ENCODE measurements at places on chromosomes 13 and 19.

- DNase-seq: no peak
Observed at GRCh38 chr13:113989585-113990300, 15.9 kb upstream of the C13orf46 start.

DNA sequence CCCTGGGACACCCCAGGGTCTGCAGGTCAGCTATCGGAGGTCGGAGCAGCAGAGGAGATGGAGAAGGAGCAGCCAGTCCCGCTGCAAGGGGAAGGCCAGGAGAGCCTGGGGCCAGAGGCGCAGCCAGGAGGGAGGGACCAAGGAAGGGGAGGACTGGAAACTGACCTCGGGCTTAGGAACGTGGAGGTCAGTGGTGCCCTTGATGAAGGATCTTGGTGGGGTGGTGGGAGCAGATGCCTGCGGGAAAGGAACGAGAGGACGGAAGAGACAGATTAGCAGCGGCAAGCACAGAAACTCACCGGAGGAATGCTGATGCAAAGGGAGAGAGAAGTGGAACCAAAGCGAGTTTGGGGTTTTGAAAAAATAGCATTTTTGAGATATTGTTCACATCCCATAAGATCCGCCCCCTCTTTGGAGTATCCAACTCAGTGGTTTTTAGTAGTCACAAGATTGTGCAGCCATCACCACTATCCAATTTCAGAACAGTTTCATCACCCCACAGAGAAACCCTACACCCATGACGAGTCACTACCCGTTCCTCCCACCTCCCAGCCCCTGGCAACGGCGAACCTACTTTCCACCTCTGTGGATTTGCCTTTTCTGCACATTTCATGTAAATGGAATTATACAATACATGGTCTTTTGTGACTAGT is 22.1 kb downstream of the PLEKHF1 start:
- DNase-seq: no peak

GRCh38 chr19:55312621-55313512 is 12.3 kb downstream of the TMEM150B start:
- no peak for DNase-seq

DNA sequence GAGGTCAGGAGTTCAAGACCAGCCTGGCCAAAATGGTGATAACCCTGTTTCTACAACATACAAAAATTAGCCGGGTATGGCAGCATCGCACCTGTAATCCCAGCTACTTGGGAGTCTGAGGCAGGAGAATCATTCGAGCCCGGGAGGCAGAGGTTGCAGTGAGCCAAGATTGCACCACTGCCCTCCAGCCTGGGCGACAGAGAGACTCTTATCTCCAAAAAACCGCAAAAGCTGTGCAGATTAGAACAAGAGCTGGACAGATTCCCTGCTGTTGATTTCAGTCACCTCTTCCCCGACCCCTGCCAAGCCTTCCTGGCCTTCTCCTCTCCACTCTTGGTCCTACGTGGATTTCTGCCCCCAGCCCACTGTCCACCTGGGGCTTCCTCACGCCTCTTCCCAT is 8.3 kb downstream of the CAMSAP3 start:
- no peak for DNase-seq

DNA sequence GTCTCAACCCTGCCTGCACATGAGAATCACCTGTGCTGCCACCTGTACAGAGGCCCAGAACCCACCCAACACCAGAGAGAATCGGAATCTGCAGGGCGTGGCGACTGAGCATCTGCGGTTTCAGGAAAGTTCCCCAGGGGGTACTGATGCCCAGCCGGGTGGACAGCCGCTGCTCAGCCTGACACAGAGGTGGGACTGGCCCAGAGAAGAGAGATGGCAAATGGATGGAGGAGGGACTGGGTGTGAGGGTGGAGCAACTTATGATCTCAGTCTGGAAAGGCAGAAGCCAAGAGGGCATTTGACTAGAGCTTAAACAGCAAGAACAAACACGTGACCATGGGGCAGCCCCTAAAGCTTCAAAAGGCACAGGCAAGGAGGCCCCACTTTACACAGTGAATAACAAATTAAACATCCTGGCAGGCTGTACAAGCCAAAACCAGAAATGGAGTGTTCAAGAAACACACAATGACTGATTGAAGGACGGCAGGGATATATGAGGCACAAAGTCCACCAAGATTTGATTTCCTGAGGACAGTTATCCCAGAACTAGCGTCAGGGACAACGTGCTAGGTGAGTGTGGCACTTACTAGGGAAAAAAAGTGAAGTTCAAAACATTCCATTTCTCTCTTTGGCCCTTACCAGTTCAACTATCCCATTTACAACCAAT is 3.1 kb downstream of the RANBP3 start:
- DNase-seq: peak; percentile 47

DNA sequence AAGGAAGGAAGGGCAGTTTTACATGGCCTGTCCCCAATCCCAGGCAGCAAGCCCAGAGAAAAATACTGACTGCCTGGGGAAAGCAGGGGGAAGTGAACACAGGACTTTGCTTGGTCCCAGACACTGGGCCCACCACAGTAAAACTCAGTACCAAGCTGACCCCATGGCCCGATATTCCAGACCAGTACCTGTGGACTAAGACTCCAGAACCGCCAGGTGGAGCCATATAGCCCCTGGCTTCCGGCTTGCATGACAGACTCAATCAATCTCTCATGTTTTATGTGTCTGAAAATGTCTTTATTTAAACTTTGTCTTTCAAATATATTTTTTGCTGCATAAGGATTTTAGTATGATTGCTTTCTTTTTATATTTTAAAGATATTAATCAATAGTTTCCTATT is 767.9 kb upstream of the SLITRK6 start:
- DNase-seq: no peak

DNA sequence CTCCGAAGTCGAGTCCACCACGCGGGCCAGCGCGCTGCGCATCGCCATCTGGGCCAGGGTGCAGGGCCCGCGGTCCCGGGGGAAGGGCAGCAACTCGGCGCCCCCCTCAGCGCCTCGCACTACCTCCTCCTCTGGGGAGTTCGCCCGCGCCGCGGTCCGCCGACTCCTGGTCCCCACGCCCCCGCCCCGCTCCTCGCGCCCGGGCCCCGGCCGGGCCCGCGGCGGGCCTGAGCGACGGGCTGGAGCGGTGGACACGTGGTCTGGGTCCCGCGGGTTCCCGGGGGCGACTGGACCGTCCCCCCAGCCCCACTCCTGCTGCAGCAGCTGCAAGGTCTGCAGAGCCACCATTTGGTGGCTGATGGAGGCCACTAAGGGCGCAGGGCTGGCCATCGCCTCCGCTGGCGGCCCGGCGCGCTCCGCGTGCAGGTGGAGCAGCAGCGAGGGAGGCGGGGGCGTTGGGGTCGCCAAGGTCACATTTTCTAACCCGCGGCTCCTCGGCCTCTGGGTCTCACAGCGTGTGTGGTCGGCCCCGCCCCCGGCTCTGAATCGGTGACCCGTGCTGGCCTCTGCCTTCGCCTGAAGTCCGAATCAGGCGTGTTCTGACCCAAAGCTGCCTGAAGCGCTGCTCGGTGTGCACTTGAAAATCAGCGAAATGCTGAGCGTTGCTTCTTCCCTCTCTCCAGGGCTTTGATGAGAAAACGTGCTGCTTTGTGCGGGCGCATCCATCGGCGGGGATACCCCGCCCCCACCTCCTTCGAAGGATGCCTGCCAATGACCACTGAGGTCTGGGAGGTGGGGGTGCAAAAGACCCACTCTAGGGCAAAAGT is at the start of gene DLEU7:
TSS of gene DLEU7 (minus strand) at position 436 of the 827 bp plus-strand sequence. CDS start at position 390, 46 bp downstream.
- DNase-seq: no peak

GRCh38 chr19:52494518-52494917 is 33.0 kb upstream of the ZNF808 start:
- DNase-seq: no peak

DNA sequence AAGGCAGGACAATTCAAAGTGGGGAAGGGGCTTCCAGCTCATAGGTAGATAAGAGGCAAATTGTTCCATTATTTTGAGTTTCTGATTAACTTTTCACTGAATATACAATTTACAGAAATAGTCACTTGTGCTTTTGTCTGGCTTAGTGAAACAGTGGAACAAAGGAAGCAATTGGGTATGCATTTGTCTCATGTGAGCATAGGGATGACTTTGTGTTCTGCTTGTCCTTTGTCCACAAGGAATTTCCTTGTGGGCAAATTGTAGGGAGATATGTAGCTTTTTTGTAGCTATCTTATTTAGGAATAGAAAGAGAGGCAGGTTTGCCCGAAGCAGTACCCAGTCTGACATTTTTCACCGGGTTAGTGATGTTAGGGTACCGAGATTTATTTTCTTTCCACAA is 1224.8 kb downstream of the SLITRK1 start:
- DNase-seq: no peak

DNA sequence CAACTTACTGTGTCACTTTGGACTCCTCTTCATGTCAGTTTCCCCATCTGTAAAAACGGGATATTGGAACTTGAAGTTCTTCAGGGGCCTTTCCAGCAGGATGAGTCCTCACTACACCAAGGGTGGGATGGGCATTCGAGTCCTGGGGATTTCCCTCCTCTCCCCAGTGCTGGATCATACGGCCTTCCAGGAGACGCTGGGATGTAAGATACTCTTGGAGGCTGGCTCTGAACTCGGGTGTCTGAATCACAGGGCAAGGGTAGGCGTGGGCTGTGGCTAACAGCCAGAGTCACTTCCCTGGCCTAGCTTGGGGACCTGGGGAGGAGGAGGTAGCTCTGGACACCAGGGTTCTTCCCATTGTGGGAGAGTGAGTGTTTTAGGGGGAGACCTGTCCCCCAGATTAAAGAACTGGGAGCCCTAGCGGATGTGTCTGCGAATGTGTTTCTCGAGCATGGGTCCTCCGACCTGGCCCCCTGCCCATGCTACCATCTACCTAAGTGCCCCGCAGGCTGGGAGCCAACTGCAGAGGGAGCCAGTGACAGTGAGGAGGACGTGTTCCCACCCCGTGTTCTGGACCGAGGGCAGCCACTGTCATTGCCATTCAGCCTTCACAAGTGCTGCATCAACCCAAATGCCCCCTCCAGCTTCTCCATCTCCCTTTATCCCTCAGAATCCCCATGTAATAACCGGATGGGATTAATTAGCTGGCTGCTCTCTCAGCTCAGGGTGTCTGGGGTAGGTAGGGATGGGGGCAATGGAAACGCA is 2.4 kb upstream of the CYTH2 start:
- no peak for DNase-seq

DNA sequence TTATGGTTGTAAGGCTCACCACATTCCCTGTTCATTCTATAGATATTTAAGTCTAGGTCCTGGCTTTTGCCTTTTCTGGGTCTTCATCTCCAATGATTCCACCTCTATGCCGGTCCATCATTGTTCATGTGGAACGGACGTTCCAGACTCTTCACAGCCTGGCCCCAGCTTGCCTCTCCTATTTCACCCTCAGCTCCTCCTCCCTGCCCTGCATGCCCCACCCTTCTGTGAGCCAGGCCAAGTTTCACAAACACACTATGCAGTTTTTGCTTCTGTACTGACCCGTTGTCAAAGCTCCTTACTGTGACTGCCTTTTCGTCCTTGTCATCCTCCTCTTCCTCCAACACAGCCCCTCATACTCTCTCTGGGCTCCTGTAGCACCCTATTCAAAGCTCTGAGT is 31.3 kb downstream of the TEX26 start:
- DNase-seq: no peak

- DNase-seq: no peak
Observed at GRCh38 chr13:46086985-46087384, 17.8 kb downstream of the CPB2 start.

DNA sequence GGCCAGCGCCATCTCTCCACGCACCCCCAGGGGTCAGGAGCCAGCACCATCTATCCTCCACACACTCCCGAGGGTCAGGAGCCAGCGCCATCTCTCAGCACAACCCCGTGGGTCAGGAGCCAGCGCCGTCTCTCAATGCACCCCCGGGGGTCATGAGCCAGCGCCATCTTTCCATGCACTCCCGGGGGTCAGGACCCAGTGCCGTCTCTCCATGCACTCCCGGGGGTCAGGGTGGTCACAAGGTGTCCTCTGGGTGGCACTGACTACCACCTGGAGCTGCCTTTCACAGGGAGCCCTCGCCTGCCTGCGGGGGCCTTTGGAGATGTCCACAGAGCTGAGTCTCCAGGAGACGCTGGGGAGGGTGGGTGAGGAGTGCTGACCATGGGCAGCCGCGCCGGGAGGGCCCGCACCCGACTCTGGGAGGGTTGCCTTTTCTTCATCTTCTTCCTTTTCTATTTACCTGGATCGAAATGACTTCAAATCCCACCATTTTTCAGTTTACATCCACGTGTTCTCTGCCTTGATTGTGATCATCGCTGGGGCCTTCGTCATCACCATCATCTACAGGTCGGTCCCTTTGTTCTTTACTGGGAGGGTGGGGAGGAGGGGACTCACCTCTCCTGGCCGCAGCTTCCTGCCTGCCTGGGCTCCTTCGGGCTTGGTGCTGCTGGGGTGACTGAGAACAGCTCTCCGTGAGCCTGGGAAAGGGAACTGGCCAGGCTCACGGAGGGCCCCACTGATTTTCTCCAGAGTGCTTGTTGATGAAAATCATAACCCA is 19.1 kb downstream of the TEX29 start:
- DNase-seq: no peak

GRCh38 chr13:93620181-93620765 is 393.7 kb downstream of the GPC6 start:
- no peak for DNase-seq

- no peak for DNase-seq
Observed at GRCh38 chr13:67052550-67053490, 177.3 kb downstream of the PCDH9 start.

DNA sequence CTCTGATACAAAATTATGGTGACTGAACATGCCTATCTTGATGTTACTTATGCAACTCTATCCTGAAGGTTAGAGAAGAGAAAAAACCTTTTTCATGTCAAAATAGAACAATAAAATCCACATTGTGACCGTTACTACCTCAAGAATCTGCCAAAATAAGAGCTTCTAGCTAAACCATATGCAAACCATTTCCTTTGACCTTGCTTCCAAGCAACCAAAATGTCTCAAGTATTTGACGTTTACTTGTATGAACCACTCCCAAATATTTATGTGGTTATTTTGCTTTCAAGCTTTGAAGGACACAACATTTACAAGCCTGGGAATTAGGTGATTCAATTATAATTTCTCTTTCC is 13.9 kb downstream of the FOXO1 start:
- DNase-seq: no peak

GRCh38 chr19:31541396-31541795 is 192.2 kb upstream of the TSHZ3 start:
- no peak for DNase-seq

DNA sequence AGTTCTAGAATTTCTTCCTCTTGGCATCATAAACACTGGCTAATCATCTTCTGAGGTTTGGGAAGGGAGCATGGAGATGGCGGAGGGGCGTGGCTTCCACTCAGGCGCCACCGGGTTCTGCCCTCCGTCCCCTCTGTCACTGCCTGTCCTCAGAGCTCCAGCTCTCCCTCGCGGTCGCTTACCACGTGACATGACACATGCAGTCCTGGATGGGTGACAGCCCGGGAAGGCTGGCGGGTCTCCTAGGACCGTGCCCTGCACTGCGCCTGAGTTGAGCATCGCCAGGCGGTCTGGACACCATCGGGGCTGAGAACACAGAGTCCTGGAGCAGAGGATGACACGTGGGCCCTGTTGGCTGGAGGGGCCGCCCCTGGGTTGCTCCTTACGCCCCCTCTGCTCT is 123.3 kb downstream of the RAB20 start:
- DNase-seq: no peak

DNA sequence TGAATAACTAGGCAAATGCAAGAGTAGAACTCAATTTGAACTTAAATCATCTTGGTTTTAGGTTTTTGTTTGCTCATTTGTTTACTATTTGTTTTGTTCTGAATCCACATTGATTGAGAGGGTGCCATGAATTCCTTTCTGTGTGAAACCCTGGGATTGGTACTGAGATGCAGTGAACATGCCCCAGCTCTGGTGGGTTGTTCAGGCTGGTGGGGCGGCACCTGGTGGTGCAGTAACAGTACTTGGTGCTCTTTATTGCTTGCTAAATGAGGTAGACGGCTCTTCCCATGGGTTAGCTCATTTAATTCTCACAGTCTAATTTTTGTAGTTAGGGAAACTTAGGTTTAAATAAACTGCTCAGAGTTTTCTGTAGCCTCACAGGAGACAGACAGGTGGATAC is 48.4 kb downstream of the WASF3 start:
- no peak for DNase-seq

All from activated CD4-positive, CD25-positive, alpha-beta regulatory T cell treated with anti-CD3 and anti-CD28 coated beads, Interleukin-2, amount 50 U/mL, for 72 hours (primary cell).